Activated CD8-positive, alpha-beta memory T cell treated with anti-CD3 and anti-CD28 coated beads for 1 hour (primary cell): ENCODE measurements at places on chromosomes 1 and 21.

GRCh38 chr21:29007810-29008209 lies 11.3 kb downstream of the RWDD2B start:
- no peak for DNase-seq

DNA sequence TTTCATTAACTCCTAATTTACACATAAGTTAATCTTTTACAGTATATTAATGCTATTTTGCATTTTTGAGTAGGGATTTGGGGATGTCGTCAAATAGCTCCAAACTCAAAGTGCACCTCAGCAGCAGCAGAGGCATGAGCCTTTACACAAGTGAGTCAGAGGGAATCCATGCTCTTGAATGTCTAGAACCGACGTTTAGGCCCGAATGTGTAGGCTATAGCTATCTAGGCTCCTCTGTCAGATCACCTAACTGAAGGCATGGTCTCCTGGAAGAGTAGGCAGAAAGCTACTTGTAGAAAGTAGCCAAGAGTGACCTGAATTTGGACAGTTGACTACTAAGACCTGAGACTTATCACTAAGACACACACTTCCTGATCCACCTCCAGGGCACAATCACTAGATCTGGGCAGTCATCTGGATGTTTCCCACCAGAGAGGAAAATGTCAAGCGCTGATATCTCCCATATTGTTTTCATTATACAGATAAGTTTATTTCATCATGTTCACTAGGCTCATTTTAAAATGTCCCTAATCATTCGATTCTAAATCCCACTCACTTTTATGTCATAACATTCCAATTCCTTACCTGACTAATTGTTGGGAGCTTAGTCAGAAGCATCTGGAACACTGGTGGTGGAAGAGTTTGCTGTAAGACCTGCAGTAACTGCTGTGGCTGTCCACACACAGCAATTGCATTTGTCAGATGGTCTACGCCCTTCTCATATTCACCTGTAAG lies 15.3 kb downstream of the TOMM20 start:
- no peak for DNase-seq

- no peak for DNase-seq
Measured at GRCh38 chr1:210252621-210253051, 20.0 kb downstream of the SERTAD4 start.

DNA sequence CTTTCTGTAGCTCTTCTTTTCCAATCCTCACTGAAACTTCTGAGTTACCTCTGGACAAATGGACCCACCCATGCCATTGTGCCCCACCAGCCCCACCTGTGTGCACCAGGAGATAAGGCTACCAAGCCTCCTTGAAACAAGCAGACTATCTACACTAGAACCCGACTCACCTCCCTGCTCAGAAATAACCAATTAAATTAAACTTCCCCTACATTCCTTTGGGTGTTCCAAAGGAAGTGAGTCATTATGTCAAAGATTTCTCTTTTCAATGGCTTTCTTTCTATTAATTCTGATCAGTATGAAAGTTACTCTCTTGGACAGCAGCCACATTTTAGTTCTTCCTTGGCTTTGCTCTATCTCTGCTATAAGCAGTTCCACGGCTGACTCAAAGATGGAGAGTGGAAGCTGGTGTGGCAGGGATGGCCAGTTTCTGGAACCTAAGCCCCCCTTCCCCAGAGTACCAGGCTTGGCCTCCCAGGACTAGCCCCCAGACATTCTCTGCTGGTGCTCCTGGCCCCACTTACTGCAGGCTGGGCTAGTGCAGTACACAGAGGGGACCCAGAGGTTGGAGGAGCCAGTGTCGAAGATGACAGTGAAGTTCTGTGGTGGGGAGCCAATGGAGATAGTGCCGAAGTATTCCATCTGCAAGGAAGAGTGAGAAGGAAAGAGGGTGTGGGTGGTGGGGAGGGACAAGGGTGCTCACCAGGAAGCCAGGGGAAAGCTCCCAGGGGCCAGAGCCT lies 1.9 kb downstream of the CTSE start:
- DNase-seq: no peak

- no peak for DNase-seq
Measured at GRCh38 chr21:29209696-29210095, 79.3 kb downstream of the MAP3K7CL start.

GRCh38 chr1:175842550-175842949 lies 99.2 kb upstream of the TNR start:
- no peak for DNase-seq

DNA sequence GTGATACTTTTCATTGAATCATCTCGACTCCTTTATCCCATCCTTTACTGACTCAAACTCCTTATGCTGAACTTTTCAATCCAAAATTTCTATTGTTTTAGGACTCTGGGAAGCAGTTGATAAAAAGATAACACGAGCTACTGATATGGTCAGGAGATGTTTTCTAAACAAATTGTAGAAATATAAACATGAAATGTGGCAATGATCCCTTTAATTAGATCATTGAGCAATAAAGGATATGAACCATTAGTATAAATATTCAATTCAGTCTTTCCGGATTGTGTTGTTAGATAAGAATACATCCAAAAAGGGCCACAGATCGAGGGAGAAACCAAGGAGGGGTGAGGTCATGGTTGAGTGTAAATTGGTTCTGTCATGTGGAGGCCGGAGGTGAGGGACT lies 88.4 kb downstream of the NID1 start:
- no peak for DNase-seq

DNA sequence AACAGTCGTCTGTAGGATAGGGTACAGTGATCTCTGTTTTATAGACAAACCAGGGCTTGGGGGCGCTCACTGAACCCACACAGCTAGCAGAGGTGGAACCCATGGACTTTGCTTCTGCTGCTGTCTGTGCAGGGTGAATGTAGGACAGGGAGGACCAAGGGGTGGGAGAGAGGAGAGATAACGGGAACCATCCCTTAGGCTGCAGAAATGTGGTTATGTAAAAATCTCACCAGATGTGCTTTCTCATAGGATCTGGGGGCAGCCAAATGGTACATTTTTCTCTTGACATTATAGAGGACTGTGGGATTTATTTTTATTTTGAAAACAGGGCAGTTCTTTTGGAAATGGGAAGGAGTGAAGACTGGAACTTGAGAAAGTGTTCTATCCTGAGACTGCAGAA lies 8.7 kb downstream of the NFASC start:
- DNase-seq: no peak

GRCh38 chr21:41337515-41337914 lies 20.9 kb downstream of the FAM3B start:
- no peak for DNase-seq

GRCh38 chr1:31701091-31701736 lies 2.6 kb downstream of the COL16A1 start:
- peak; percentile 18 for DNase-seq

- DNase-seq: no peak
Measured at GRCh38 chr21:28773036-28773435, 219.6 kb downstream of the LTN1 start.

GRCh38 chr1:215357901-215358300 lies 209.2 kb upstream of the KCTD3 start:
- no peak for DNase-seq

- DNase-seq: no peak
Measured at GRCh38 chr1:206829875-206830274, 35.5 kb upstream of the IL20 start.

DNA sequence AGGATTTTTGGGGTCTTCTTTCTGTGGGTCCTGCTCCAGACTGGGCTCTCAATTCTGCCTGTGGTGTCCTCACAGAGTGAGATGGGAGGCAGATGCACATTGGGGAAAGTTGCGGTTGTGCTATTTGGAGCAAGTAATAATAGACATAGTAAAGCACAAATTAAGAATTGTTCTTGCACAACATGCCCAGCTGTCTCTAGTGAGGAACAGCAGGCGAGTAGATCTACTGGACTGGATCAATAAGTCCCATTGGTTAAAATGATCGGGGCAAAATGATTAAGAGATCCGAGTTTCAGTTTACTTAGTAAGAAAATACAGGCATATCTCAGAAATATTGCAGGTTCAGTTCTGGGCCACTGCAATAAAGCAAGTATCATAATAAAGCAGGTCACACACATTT lies 448.3 kb upstream of the PROX1 start:
- no peak for DNase-seq

DNA sequence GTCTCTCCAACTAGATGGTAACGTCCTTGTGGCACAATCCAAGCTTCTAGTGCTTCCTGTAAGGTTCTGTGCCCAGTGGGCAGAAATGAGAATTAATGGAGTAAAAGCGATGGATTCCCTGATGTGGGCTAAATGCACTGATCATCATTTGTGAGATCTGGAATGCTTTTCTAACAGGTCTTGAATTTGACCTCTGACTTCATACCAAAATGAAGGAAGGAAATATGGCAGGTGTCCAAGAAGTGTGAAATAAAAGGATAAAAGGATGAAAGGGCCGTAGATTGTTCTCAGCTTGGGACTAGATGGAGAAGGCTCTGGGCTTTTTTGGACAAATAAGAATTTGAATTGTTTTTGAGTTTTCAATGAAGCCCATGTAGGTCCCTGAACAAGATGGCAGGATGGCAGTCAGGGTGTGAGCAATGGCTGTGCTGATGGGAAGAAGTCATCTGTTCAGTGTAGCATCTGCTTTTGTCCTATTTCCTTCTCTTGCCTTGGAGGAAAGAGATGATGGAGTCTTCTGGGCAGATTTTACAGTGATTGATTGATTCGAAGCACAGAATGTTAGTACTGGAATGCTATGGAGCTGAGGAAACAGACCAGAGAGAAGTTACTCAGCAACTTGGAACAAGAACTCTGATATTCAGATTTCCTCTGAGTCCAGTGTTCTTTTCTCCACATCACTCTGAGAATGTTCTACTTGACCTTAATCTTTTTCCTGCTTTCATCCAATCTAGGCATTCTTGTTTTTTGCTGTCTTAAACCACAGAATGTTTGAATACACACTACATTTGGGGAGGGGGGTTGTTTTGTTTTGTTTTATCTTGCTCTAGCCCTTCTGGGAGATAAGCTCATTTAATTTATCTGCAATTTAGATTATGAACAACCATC lies 286.0 kb downstream of the HLX start:
- no peak for DNase-seq

DNA sequence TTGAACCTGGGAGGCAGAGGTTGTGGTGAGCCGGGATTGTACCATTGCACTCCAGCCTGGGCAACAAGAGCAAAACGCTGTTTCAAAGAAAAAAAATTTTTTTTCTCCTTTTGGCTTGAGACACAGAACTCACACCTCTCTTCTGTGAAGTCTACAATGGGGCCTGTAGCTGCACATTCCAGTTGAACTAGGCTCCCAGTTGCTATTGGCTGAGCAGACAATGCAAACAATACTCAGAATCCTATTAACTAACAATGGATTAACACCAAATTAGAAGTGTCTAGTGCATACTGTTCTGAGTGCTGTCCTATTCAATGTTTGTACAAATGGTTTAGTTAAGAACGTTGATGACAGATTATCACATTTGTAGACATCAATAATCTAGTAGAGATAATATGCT lies 17.6 kb upstream of the MCL1 start:
- DNase-seq: no peak

DNA sequence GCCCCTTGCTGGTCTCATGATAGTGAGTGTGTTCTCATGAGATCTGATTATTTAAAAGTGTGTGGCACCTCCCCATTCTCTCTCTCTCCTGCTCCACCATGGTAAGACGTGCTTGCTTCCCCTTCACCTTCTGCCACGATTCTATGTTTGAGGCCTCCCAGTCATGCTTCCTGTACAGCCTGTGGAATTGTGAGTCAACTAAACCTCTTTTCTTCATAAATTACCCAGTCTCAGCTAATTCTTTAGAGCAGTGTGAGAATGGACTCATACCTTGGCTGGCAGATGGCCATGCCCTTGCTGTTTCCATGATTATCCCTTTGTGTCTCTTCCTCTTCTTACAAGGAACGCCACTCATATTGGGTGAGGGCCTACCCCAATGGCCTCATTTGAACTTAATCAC lies 40.3 kb downstream of the PSMG1 start:
- DNase-seq: no peak

GRCh38 chr1:76390456-76390855 lies 315.9 kb downstream of the ST6GALNAC3 start:
- no peak for DNase-seq

DNA sequence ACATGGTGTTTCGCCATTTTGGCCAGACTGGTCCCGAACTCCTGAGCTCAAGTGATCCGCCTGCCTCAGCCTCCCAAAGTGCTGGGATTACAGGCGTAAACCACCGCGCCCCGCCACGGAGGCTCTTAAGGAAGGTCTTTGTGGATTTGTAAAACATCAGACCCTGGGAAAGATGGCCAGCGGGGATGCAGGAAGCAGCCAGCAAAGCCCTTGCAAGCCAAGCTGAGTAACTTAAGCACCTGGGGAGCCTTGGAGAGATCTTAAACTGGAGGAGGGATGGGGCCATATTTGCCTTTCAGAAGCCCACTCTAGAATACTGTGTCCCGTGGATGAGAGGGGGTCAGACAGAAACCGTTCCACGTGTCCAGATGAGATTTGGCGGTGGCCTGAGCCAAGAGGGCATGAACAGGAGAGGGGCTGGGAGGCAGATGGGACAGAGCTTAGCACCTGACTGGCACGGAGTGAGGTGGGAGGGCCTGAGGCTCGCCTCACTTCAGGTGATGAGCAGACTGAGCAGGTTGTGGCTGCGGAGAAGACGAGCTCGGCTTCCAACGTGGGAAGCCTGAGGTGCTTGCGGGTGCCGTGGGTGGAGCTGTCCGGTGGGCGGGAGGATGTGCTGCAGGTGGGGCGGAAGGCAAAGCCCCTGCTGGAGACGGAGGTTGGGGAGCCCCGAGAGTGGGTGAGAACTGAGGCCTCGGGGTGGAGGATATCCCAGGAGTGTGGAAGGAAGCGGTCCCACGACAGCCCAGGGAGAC lies 11.7 kb downstream of the C1orf216 start:
- DNase-seq: no peak

- no peak for DNase-seq
Measured at GRCh38 chr1:205371871-205372660, 15.3 kb upstream of the KLHDC8A start.

DNA sequence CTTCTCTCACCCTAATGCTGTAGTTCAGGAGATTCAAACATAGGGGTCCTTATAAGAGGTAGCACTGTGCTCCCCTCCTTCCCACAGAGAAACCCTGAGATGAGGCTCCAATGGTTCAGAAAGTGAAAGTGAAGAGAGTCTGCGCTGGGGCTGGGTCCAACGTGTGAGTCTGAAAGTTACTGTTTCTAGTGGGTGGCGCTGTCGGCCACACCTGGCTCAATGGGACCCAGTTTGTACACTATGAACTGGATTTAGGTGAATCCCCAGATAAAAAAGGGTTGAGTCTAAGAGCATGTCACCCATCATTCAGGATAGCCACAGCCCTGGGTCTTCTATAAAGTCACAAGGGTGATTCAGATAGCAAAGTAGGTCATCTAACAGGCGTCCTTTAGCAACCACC lies 2.8 kb downstream of the SMCP start:
- no peak for DNase-seq

DNA sequence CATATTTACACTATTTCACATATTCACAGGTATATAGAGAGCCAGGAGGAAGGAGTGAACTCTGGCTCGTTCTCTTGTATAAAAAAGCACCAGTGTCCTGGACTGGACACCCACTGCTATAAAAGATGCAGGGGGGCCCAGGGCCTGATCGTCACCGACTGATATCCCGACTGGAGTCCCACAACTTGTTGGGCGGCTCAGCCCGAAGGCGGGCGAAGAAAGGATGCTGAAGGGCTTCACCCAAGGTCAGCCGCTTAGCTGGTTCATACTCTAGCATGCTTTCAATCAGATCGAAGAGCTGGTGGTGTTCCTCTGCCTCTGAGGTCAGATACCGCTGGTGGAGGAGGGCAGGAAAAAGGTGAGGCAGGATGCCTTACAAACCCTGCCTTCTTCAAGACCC lies 907 bp upstream of the SCAMP3 start:
- no peak for DNase-seq

GRCh38 chr1:166165661-166166328 lies 1.0 kb downstream of the FAM78B start:
- DNase-seq: no peak
